Neural crest cell (in vitro differentiated cells): ENCODE measurements at places on chromosomes 3 and 15.

DNA sequence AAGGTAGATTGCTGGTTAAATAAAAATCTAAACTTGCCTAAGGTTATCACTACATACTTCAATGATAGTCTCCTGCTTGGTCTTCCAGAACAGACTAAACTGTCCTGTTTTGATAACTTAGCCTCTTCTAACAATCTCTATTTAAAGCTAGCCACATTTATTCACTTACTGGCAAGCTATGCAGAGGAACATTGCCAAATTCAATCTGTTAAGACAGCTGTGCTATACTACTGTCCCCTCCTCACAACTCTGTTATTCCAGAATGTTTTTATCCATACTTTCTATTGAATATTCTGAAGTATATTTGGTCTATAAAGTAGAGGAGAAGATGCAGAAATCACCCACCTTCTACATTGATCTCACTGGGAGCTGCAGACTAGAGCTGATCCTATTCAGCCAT is 594.0 kb upstream of the CCDC54 start:
- DNase-seq: no peak

DNA sequence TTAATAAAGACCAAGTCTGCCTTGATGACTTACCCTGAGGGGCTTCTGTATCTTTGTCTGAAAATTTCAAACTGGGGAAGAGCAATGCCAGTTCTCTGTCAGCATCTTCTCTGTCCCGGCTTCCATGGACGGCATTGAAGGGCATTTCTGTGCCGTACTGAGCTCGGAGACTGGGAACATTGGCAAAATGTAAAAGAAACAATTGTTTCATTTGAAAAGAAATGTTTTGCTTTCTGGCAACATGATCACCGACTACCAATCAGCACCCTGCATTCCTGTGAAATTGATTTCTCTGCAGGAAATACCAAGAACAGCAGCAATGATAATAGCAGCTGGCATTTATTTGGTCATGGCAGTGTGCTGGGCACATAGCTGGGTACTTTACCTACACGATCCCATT is 26.2 kb downstream of the NME9 start:
- no peak for DNase-seq

DNA sequence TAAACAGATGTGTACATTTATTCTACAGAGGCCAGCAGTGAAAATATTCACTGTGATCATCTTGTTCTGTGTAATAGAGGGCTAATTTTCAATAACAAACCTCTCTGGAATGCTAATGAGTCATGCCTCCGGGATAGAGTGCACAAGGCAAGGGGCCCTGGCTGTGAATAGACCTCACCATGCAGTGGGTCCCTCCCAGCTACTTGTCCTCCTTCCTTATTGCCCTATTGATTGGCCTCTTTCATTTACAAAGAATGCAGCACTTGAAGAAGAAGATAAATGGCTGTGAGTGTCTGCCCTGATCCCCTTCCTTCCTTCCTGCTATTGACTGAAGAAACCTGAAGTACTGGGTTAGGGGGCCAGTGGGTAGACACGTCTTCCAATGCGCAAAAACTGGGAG is 436.3 kb downstream of the WDR72 start:
- no peak for DNase-seq

- no peak for DNase-seq
Observed at GRCh38 chr3:176120507-176120906, 1076.8 kb downstream of the TBL1XR1 start.

DNA sequence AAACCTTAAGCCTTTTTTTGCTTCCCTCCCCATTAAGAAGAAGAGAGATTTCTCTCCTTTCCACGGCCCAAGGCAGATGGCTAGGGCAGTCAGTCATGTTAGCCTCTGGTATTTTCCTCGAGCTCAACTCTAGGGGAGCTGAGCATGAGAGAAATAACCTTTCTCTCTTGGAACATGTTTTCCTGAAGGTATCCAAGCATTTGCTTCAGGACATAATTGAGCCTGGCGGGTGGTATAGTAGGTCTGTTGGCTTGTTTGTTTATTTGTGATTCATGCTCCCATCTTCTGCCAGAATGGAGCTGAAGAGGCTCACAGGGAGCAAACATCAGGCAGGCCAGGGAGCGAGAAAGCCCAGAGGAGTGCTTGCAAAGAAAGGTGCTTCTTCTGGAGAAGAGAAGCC is 102.5 kb downstream of the MESD start:
- DNase-seq: no peak

DNA sequence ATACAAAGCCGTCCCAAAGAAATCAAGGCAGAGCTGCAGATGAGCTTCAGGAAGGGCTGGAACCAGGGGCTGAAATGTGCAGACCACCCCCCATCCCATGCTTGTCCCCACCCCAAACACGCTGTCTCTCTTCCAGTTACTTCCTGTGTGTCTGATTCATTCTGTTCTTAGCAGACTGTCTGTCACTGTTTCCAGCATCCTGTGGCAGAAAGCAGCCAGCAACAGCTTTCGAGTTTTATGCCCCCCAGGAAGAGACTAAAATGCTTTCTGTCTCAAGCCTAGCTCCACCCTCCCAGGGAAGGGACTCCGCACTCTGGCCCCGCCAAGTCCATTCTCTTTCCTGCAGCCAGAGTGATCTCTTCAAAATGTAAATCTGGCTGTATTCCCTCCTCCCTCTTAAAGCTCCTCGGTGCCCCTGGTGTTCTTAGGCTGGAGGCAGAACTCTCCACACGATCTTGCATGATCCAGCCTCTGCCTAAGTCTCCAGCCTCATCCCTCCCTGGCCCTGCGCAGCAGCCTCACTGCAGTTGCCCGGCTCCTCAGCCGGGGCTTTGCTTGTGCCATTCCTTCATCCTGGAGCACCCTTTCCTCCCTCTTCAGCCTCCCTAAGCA is 41.5 kb downstream of the HRH1 start:
- DNase-seq: no peak
